ENCODE measurements at places on chromosomes 11 and 22.

GRCh38 chr22:29080106-29080975 lies 7.5 kb downstream of the KREMEN1 start:
- DNase-seq = no peak

- DNase-seq = no peak
These were observed 41.0 kb downstream of the CEP57 start for GRCh38 chr11:95831198-95831883.

DNA sequence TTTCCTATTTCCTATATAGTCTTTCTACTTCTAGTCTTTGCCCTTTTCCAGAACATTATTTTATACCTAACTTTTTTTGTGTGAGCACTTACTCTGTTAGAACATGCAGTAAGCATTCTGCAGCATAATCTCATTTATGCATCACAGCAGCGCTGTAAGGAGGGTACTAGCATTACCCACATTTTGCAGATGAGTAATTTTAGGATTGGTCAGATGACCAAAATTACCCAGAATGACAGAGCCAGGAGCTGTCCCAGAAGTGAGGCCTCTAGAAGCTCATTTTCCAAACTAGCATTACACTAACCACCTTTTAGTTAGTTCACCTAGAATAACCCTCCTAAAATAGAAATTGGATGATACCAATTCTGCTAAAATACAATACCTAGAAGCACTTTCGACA lies 47.1 kb upstream of the ARHGAP32 start:
- no peak for DNase-seq

DNA sequence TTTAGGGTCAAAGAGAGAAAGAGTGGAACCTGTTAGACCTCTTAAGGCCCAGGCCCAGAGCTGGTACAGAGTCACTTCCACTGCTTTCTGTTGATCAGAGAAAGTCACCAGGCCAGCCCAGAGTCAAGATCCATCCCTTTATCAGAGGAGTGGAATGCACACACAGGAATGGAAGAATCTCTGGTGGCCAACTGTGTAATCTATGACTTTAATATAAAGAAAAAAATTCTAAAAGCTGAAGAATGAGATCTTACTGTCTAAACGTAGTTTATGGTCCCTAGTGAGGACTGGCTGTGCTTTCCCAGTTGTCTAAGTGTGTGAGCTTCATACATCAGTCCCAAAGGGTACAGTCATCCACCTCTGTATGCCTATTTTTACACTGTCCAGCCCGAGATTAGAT lies 51.0 kb downstream of the PPFIBP2 start:
- DNase-seq = no peak

DNA sequence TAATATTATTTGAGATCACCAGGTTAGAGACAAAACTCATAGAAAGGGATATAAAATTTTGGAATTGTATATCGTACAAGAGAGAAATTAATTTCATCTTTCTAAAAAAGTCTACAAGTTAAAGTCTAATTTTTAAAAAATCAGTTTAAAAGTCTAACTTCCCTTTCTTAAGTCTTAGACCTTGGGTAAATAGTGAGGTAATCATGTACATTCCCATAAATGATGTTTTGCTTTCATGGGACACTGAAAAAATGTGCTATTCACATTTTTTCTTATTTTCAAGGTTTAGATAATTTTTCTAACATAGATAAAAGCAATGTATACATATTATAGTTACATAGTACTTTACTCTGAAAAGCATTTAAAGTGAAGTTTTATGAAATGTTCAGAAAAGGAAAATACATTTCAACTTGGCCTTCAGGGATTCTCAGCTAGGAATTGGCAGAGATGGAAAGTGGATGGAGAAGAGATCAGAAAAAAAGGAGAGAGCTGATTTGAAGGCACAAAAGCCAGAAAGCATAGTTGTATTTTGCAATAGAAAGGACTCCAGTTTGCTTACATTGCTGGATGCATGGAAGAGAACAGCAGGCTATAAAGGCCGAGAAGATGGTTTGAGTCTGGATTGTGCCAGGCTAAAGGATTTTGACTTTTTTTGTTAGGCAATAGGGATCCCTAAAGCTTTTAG lies 194.0 kb downstream of the CASP12 start:
- DNase-seq = no peak

- DNase-seq = no peak
These were observed 40.4 kb upstream of the ETS1 start for GRCh38 chr11:128627666-128628324.
